ENCODE measurements at places on chromosomes 11 and 22. TPM values are rescaled to one million over a fixed set of nuclear protein-coding genes. Genes with fewer than 3 reads are reported as not detected.
A peak's percentile ranks its signal among the peaks of the same experiment; 100 is the strongest.

GRCh38 chr11:130219148-130219547 is 59.6 kb downstream of the ST14 start:
- peak; percentile 18 for DNase-seq
- H3K4me1 ChIP-seq = no peaks in the 10 kb centered on the region
- H3K27ac ChIP-seq = no peak overlapping the region
- no peaks in the 10 kb centered on the region for H3K27me3 ChIP-seq
- no peak overlapping the region for H3K4me3 ChIP-seq

- no peaks in the 10 kb centered on the region for H3K27me3 ChIP-seq
- no peak for DNase-seq
- no peaks in the 10 kb centered on the region for H3K36me3 ChIP-seq
- no peak overlapping the region for H3K4me3 ChIP-seq
These were observed 26.5 kb upstream of the ATXN10 start for GRCh38 chr22:45645150-45645525.

DNA sequence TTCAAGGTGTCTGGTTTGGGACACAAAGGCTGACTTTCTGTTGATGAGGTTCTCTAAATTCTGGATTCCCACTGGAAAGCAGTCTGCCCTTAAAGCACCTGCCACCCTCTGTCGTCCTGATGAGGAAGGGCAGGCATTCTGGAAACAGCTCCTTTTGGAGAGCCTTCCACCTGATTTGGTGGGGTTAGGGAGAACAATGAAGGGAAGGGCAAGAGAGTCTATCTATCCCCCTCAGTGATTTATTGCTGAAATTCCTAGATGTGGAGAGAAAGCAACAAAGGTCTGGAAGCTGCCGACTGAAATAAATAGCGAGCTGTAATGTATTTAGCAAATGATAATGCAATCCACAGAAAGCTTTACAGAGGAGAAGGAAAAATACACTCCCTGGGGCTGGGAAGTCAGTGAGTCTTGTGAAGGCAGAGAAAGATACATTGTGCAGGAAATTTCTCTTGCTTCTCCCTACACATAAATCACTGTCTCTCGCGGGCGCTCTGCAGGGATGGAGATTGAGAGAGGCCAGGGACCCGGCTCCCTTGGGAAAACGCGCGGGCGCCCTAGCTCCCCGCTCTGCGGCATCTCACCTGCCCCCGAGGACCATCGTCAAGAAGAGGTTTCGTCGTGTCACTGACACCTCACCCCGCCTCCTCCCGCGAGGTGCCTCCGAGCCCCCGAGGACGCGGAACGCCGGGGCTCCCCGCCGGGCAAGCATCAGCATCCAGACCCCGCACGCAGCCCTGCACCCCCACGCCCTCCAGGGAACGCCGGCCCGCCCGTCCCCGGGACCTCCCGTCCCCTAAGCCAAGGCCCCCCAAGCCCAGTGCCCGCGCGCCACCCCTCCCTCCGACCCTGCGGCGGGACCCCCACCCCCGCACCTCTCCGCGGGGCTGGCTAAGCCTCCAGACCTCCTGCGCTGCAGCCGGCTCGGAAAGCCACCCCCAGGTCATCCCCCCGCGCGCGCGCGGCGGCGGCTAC is 673 bp downstream of the CDON start:
- H3K27me3 ChIP-seq = no peaks in the 10 kb centered on the region
- peak; percentile 69 for DNase-seq
- peak overlapping the region; percentile 60 for H3K4me3 ChIP-seq
- peaks cover 13% of the 10 kb centered on the region for H3K4me1 ChIP-seq
- H3K36me3 ChIP-seq = no peaks in the 10 kb centered on the region

Gene BBS1
- 16.8 TPM for total RNA-seq

Gene RASSF10
- 0.14 TPM for total RNA-seq
